ENCODE measurements at places on chromosomes 5 and 9. TPM values are rescaled to one million over a fixed set of nuclear protein-coding genes. Genes with fewer than 3 reads are reported as not detected.

PCDHB12 gene
- total RNA-seq = 0.18 TPM

TAF11L10 gene
- not detected for total RNA-seq

IL4 gene
- total RNA-seq = not detected

DIPK1B gene
- total RNA-seq = 242 TPM

CCDC192 gene
- total RNA-seq = not detected

SLC6A18 gene
- total RNA-seq = not detected

SH3PXD2B gene
- total RNA-seq = 66.3 TPM

SLC6A7 gene
- not detected for total RNA-seq

RIGI gene
- total RNA-seq = 13.3 TPM

NAIF1 gene
- total RNA-seq = 9.7 TPM

SLC36A3 gene
- not detected for total RNA-seq

FBXW11 gene
- total RNA-seq = 44.7 TPM

NMRK1 gene
- total RNA-seq = 32.6 TPM

AFF4 gene
- 85.5 TPM for total RNA-seq
